Activated CD8-positive, alpha-beta memory T cell treated with anti-CD3 and anti-CD28 coated beads for 4 hours (primary cell): ENCODE measurements at places on chromosomes 4 and X.

- no peak for DNase-seq
Observed at GRCh38 chr4:145302725-145303124, 122.3 kb upstream of the OTUD4 start.

DNA sequence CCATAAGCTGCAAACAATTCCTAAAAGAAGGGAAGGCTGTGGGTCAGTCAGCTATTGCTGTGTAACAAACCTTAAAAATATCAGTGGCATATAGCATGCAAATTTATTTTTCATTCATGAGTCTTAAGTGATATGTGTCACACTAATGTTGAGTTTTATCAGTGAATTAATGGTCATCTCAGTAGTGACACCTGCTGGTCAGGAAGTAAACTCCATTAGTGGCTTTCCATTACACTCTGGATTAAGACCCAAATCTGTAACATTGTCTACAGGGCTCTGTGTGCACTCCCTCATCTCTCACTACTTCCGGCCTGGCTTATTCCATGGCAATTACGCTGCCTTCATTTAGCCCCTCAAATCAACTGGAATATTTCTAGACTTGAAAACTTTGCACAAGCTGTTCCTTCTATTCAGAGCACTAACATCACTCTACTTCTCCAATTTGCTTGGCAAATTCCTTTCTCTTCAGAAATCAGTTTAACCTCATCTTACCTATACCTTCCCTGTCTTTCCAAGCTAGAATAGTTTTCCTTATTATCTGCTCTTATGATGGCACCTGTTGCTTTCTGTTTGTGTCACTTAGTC lies 217.3 kb upstream of the TAPT1 start:
- no peak for DNase-seq

- no peak for DNase-seq
Observed at GRCh38 chr4:107034996-107035818, 906 bp downstream of the DKK2 start.

DNA sequence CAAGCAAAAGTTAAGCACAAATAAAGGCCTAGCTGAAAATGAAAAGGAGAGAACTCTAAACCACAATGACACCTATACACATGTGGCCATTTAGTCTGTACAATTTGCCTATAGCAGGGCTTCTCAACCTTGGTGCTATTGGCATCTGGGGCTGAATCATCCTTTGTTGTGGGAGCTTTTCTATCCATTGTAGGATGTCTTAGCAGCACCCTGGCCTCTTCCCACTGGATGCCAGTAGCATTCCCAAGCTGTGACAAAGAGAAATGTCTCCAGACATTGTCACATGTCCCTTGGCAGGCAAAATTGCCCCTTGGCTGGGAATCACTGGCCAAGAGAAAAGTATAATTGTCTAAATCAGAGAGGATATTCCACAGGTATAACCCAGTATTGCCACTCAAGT lies 13.5 kb upstream of the PRPS2 start:
- no peak for DNase-seq

- no peak for DNase-seq
Observed at GRCh38 chrX:72392816-72393800, 87.4 kb upstream of the CITED1 start.

- DNase-seq, result no peak
Observed at GRCh38 chrX:850471-850916, 219.9 kb downstream of the SHOX start.
